ENCODE measurements at places on chromosomes 6 and 20. TPM values are rescaled to one million over a fixed set of nuclear protein-coding genes. Genes with fewer than 3 reads are reported as not detected.

Gene ZSWIM1
- total RNA-seq, result 5.3 TPM

Gene BCAS1
- 2.5 TPM for total RNA-seq

Gene MCHR2
- not detected for total RNA-seq

Gene SYNGAP1
- 31.7 TPM for total RNA-seq

Gene UCKL1
- total RNA-seq, result 27.2 TPM

Gene PAX1
- total RNA-seq, result not detected

GRCh38 chr20:4661191-4661590 is 60.5 kb upstream of the PRND start:
- DNase-seq, result no peak
- no peak overlapping the region for H3K27ac ChIP-seq
- H3K4me1 ChIP-seq, result no peaks in the 10 kb centered on the region
- H3K36me3 ChIP-seq, result no peaks in the 10 kb centered on the region

DNA sequence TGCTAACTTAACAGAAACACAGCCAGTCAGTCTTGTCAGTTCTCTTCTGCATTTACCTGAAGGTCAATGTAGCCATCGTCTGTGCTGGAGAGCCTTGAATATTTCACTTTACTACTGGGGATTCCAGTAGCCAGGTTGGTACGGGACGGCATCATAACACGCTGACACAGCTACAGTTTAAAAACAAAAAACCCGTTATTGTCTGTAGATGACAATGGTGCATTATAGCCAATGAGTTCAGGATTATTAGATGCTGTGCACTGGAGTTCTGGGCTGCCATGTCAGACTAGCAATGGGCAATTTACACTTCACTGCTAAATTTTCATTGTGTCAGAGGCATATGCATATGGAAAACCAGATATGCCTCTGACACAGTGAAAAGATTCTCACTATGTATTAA is 10.5 kb downstream of the PCNA start:
- H3K4me3 ChIP-seq, result no peak overlapping the region
- H3K36me3 ChIP-seq, result peaks cover 2% of the 10 kb centered on the region
- DNase-seq, result no peak

Data from aorta (tissue), 5 donors.